Kidney (tissue), 22 donors: ENCODE measurements at places on chromosomes 5 and 9.

DNA sequence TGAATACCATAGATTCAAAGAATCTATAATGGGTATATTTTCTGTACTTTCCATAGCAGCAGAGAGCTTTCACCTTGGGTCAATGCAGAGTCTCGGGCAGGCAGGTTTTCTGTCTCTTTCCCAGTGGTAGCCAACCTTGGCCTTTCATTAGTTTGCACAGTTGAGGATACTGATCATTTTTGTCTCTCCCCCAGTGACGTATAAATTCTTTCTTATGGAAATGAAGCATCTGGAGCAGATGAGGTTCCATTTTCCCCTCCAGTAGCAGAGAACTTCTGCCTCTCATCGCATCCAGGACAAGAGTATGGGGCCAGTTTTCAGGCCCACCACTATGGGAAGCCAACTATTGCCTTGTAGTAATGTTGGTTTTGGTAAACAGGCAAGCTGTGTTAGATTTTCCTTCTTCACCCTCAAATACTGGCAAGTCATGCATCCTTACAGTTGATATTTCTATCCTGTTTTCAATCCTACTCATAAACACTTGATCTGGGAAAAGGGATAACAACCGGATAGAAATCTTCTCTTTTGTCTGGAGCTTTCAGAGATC is 845.2 kb upstream of the CDH18 start:
- DNase-seq, result no peak
- H3K4me3 ChIP-seq, result no peak overlapping the region

DNA sequence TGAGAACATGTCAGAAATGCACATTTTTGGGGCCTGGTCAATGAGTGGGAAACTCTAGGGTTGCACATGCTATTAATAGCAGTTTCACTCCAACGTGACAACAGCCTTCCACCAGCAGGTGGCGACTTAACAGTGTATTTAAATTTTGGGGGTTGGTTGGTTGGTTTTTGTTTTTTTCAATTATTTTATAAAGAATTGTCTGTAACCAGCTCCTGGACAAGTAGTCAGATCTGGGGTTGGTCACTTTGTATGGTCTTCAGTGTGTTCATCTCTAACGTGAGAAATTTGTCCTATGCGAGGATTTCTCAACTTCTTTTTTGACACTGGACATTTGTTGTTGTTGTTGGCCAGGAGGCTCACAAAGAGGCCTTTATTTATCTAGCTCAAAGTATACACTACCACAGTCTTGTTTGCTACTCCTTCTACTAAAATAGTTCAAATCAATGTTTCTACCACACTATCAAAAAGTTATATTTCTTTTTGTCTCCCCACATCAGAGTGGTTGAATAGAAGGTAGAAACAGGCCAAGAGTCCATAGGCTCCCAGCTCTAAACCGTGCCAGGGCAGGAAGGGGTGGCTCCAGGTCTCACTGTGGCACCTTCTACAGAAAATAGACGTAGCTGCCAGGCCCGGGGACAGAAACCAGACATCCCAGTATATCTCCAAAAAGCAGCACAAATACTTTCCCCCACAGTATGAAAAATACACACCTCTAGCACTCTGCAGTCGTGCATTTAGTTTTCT is 110.4 kb downstream of the TRPM6 start:
- no peaks in the 10 kb centered on the region for H3K4me1 ChIP-seq
- H3K36me3 ChIP-seq, result no peaks in the 10 kb centered on the region
- no peak overlapping the region for H3K4me3 ChIP-seq
- H3K27me3 ChIP-seq, result no peaks in the 10 kb centered on the region

DNA sequence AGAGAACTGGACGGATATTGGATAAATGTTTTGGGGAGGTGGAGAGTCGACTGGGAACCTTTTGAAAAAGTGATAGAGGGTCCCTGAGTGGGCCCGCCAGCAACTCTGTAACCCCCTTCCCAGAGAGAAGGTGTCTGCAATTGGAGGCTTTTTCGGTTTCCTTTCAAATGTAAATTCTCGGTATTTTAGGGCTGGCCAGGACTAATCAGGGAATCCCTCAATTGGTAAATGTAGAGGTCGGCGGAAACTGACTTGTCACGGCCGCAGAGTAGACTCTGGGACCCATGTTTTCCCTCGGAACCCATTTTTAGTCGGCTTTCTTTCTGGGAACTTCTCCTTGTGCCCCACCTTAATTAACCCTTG is 524 bp downstream of the CCNB1 start:
- DNase-seq, result no peak
- no peaks in the 10 kb centered on the region for H3K27me3 ChIP-seq

GRCh38 chr5:5188376-5189050 is 48.4 kb downstream of the ADAMTS16 start:
- peak overlapping the region; percentile 87 for H3K27ac ChIP-seq
- H3K4me3 ChIP-seq, result peak overlapping the region; percentile 50
- DNase-seq, result peak; percentile 80
- peaks cover 3% of the 10 kb centered on the region for H3K4me1 ChIP-seq
- no peaks in the 10 kb centered on the region for H3K36me3 ChIP-seq

GRCh38 chr5:125582352-125582751 is 835.9 kb upstream of the ZNF608 start:
- H3K27ac ChIP-seq, result no peak overlapping the region
- no peaks in the 10 kb centered on the region for H3K27me3 ChIP-seq

DNA sequence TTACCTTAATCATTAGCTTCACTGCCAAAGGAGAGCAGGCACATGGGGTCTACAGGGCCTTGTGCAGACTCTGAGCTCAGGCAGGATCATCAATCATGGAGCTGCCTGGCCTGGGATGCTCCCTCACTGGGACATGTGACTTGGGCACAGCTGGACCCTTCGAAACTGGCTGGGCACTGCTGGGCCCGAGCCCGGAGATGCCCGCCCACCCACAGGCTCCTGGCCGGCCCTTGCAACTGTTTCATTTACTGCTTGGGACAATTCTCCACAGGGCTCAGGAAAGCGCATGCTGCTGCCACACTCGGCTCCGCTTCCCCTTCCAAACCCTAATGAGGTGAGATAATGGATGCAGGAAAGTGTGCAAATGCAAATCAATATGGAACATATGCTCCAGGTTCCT is 387.5 kb downstream of the TRIM36 start:
- H3K4me1 ChIP-seq, result no peaks in the 10 kb centered on the region
- H3K27me3 ChIP-seq, result no peaks in the 10 kb centered on the region
- H3K4me3 ChIP-seq, result no peak overlapping the region
- H3K27ac ChIP-seq, result no peak overlapping the region

- H3K4me1 ChIP-seq, result no peaks in the 10 kb centered on the region
- no peak overlapping the region for H3K27ac ChIP-seq
- no peaks in the 10 kb centered on the region for H3K36me3 ChIP-seq
Measured at GRCh38 chr5:153636670-153637451, 146.4 kb downstream of the GRIA1 start.

DNA sequence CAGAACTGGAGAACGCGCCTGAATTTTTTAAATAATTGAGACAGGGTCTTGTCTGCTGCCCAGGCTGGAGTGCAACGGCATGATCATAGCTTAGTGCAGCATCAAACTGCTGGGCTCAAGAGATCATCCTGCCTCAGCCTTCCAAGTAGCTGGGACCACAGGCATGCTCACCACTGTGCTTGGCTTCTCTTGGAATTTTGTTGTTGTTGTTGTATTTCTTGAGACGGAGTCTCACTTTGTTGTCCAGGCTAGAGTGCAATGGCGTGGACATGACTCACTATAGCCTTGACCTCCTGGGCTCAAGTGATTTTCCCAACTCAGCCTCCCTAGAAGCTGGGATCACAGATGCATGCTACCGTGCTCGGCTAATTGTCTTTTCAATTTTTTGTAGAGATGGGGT is 58.4 kb upstream of the DAB2IP start:
- H3K4me1 ChIP-seq, result no peaks in the 10 kb centered on the region
- DNase-seq, result no peak
- no peaks in the 10 kb centered on the region for H3K27me3 ChIP-seq
- H3K27ac ChIP-seq, result no peak overlapping the region
- H3K36me3 ChIP-seq, result no peaks in the 10 kb centered on the region

DNA sequence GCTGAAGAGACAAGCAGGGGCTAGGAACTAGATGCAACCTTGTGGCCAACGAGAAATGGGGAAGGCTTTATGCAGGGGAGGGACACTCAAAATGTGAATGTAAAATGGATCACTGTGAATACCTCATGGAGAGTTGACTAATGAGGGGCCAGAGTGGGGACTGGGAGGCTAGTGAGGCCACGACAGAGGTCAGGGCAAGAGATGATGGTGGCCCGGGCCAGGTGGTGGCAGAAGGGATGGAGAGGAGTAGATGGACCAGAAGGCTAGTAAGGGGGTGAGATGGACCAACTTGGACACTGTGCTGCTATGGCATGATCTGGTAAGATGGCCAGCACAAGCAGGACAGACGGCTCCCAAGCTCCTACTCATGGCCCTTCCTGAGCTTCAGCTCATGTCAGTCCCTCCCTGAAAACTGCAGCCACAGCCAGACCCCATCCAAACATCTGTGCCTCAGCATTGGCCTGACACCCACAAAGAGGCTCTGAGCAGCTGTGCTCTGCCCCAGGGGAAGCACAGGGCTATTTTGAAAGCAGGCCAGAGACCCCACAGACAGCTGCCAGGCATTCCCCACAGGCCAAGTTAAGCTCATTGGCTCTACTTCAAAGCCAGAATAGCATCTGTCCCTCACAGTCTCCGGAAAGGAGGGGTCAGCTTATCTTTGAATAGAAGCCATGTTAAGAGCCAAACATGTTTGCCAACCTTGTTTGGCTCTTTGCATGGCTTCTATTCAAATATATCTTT is 22.1 kb downstream of the P4HA2 start:
- no peaks in the 10 kb centered on the region for H3K4me1 ChIP-seq
- DNase-seq, result no peak
- H3K27ac ChIP-seq, result no peak overlapping the region
- H3K27me3 ChIP-seq, result no peaks in the 10 kb centered on the region

GRCh38 chr5:84228266-84228665 is 156.4 kb downstream of the EDIL3 start:
- H3K36me3 ChIP-seq, result no peaks in the 10 kb centered on the region
- no peaks in the 10 kb centered on the region for H3K4me1 ChIP-seq

- H3K4me1 ChIP-seq, result no peaks in the 10 kb centered on the region
- H3K36me3 ChIP-seq, result no peaks in the 10 kb centered on the region
- no peak overlapping the region for H3K4me3 ChIP-seq
- H3K27me3 ChIP-seq, result no peaks in the 10 kb centered on the region
- DNase-seq, result no peak
- no peak overlapping the region for H3K27ac ChIP-seq
Measured at GRCh38 chr9:100084734-100085133, 14.1 kb downstream of the ERP44 start.

DNA sequence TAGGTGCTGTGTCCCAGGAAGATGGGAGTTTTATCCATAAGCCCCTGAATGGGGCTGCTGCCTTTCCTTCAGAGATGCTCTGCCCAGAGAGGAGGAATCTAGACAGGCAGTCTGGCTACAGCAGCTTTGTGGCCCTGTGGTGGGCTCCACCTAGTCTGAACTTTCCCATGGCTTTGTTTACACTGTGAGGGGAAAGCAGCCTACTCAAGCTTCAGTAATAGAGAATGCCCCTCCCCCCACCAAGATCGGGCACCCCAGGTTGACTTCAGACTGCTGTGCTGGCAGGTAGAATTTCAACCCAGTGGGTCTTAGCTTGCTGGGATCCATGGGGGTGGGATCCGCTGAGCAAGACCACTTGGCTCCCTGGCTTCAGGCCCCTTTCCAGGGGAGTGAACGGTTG is 100.9 kb upstream of the DPYSL3 start:
- H3K27me3 ChIP-seq, result no peaks in the 10 kb centered on the region
- no peak overlapping the region for H3K4me3 ChIP-seq
- no peak overlapping the region for H3K27ac ChIP-seq
- DNase-seq, result no peak
- H3K36me3 ChIP-seq, result no peaks in the 10 kb centered on the region

GRCh38 chr5:159385536-159385935 is 55.2 kb upstream of the IL12B start:
- no peaks in the 10 kb centered on the region for H3K36me3 ChIP-seq
- no peaks in the 10 kb centered on the region for H3K4me1 ChIP-seq
- no peaks in the 10 kb centered on the region for H3K27me3 ChIP-seq
- no peak overlapping the region for H3K27ac ChIP-seq
- no peak for DNase-seq

- H3K27ac ChIP-seq, result no peak overlapping the region
- H3K27me3 ChIP-seq, result no peaks in the 10 kb centered on the region
- H3K36me3 ChIP-seq, result no peaks in the 10 kb centered on the region
- H3K4me3 ChIP-seq, result no peak overlapping the region
- no peaks in the 10 kb centered on the region for H3K4me1 ChIP-seq
Measured at GRCh38 chr5:31096238-31096865, 97.1 kb upstream of the CDH6 start.

DNA sequence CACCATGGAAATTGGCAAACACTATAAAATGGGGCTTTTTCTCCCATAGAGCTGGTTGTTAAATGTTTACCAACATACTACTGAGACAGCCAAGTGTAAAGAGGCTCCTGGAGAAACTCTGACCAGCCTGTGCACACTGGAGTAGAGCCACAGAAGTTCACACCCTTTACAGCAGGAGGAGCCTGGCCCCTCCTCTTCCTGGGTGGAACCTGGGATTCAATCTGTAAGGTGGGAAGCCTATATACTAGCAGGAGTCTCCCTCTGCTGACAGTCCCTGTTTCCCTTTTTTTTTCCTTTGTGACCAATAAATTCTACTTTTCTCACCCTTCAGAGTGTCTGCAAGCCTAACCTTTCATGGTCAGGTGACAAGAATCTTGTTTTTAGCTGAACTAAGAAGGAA is 10.4 kb upstream of the SLC30A5 start:
- no peaks in the 10 kb centered on the region for H3K27me3 ChIP-seq
- H3K27ac ChIP-seq, result no peak overlapping the region
- H3K4me3 ChIP-seq, result no peak overlapping the region
- no peaks in the 10 kb centered on the region for H3K4me1 ChIP-seq

GRCh38 chr9:5185220-5185840 is at the start of gene INSL6:
INSL6 (minus strand) TSS chr9:5185639; CDS start chr9:5185602, 37 bp downstream.
- H3K36me3 ChIP-seq, result no peaks in the 10 kb centered on the region
- no peak within 1 kb of the TSS for H3K27ac ChIP-seq
- no peak within 1 kb of the TSS for H3K4me3 ChIP-seq
- no peaks in the 10 kb centered on the region for H3K4me1 ChIP-seq

DNA sequence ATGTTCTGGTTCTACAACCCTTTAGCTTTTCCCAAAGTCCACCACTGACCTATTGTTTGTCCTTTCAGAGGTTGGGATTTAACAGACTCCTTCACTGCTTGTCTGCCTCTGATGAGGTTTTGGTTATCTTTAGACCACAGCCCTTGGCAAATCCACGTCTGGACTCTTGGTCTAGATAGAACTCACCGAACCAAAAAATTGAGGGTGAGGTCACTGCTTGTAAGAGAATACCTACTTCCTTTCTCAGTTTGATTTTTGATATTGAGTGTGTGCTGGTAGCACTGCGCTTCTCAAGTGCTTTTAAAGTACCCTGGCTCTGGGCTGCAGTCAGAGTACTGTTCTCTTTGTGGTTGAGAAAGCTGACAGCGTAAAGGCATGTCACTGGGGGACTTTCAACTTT is 61.7 kb downstream of the JMY start:
- H3K4me1 ChIP-seq, result no peaks in the 10 kb centered on the region
- no peak overlapping the region for H3K4me3 ChIP-seq
- no peaks in the 10 kb centered on the region for H3K27me3 ChIP-seq
